ENCODE measurements at places on chromosomes 7 and 10.

GRCh38 chr10:130254662-130255061 lies 118.5 kb downstream of the GLRX3 start:
- no peak for DNase-seq

GRCh38 chr10:35092851-35093250 lies 2.7 kb upstream of the CUL2 start:
- peak; percentile 55 for DNase-seq

- DNase-seq = no peak
These were observed 69.8 kb upstream of the KCTD7 start for GRCh38 chr7:66558660-66559465.

DNA sequence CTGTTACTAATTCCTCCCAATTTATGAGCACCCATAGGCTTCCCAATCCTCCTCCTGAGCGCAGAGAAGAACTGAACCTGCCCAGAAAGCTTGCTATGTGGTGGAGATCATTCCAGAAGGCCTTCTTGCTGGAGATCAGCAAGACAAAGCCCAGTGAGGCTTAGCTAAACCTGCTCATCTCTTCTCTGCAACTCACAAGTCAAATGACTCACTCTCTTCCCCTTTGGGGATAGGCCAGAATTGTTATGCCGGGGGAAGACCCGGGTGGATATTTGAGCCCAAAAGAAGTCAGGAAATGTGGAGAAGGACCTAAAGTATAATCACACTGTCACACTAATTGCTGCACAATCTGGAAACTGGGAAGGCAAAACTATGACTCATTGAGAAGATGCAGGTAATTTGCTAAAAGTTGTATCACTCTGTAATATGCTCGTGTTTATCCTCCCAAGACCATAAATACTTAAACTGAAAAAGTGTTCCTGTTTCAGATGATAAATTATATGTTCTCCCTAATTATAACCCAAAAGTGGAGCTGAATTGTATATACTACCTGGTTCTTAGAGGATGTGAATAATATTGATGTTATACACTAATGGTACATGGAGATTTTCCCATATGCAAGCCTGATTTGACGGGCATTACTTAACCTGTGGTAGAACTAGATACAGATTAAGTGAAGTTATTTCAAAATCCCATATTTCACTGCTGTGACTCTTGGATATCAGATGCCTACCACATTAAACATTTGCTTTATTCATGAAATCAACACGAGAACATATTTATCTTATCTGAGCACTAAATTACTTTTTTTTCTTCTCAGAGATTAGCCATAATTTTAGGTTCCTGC lies 6.4 kb downstream of the NEBL start:
- DNase-seq = no peak

DNA sequence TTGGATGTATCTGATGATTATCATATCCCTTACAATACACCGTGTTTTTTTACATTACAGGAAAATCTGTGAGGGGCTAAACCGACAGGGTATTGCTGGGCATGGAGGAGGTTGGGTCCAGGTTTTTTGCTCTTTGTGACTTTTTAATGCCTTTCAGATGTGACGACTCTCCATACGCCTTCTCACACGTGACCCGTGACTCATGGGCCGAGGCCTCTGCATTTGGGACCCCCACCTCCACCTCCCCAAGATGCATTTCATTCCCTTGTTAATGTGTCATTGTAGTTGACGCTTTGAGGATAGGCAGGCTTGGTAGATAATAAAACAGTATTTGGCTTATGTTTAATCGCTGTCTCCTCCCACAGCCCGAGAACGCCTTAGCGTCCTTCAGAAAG lies 95.3 kb downstream of the CUX1 start:
- DNase-seq = no peak

DNA sequence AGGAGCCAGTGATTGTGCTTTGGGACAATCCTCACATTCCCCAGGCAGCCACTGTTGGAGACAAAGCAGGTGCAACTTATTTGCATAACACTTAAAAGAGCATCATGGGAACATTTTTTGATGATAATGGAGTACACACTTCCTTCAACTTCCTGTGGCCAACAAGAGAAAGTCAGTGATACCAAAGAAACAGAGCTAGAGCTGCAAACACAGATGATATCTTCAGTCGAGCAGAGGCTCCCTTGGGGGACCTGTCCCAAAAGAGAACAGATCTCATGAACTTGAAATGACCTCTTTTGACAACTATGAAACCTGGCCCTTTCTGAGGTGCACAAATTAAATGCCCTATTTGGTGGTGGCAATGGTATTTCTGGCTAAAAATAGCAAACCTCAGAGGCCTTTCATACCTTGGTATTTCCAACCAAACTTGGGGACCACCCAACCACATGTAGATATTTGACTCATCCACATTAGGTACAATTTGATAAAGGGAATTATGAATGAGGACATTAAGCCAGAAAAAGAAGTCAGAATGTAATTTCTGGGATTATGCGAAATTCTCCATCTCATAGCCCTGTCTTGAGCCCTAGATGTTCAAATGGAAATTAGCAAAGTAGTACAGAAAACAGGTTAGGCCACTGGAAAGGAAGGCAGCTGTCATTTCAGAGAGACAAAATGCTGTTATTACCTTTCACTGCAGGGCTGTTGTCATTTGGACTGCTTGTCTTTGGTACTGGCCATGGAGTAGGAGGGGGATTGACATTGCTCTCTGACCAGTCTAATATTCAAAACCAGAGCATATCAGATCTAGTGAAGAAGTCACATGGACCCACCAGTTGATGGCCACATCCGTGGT lies 146.2 kb downstream of the ICA1 start:
- no peak for DNase-seq

GRCh38 chr10:124131172-124131571 lies 37.8 kb upstream of the CHST15 start:
- DNase-seq = no peak

DNA sequence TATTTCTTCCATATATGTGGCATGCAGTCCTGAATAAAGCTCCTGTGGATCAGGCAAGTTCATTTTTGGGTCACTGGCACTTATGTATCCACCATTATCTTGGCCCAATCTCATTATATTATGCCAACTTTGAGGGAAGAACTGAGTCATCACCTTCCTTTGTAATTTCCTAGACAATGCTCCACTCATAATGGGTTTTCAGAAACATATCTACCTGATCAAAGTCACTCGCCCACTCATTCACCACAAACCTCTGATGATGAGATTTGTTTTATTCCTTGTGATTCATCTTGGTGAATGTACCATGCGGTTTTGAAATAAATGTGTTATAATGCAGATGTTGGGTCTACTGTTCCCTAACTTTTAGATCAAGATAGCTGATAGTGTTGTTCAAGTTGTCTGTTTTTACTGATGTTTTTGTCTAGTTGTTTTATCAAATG lies 525.8 kb downstream of the KIF20B start:
- no peak for DNase-seq

DNA sequence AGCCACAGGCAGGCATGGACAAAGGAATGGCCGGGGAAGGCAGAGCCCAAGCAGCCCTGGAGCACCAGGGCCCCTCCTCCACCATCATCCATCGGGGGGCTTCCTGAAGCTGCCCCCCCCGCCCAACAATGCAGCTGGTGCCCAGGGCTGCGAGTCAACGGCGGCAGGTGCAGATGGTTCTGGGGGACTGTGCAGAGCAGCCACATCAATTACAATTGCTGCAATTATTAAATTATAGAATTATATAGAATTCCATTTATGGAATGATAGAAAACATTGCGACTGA lies 28.3 kb downstream of the EBF3 start:
- no peak for DNase-seq

DNA sequence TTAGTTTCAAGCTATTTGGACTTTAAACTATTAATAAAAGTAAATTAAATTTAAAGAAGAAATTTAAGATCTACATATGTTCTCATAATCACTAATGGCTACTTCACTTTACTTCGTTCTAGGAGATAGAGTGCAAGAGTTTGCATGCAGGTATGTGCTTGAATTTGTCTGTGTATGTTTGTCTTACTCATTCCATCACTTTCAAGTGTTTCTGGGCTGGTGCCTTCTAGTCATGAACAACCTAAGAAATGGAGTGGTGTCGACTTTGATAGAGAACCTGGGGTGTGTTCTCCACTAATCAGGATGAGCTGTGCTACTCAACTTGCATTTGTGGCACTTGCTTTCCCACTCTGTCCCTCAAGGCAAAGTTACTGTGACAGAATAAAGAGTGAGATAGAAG lies 169.9 kb downstream of the KCND2 start:
- no peak for DNase-seq

DNA sequence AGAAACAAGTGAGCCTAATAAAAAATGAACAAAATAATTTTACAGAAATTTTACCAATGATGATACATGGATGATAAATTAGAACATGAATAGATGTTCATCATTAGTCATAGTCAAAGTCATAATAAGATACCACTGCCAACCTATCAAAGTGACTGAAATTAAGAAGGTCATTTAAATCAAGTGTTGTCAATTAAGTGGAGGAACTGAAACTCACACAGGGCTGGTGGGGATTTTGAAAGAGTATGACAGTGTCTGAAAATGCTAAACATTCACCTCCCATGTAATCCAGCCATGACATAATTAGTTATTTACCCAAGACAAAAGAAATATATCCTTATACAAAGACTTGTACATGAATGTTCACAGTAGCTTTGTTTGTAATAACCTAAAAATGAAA lies 57.1 kb upstream of the DYNC1I1 start:
- DNase-seq = peak; percentile 38

- DNase-seq = no peak
These were observed 52.3 kb downstream of the CCDC71L start for GRCh38 chr7:106608661-106609060.

DNA sequence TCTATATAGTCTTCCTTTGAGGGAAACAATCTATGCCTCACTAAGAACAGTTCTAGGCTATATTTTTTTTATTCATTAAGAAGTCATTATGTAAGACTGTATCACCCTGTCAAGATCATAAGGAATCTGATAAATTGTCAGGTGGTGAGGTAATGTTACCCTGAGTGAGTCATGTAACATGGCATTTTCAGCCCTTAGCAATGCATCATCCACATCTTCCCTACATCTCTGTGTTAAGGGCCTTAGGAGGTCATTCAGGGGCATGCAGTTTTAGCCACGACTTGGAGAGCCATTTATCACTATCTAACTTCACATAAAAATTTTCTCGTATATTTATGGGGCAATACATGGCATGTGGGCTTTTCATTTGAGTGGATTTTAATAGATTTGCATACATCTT lies 924.5 kb upstream of the MBL2 start:
- DNase-seq = no peak

GRCh38 chr10:62618576-62619412 lies 185.7 kb upstream of the ADO start:
- DNase-seq = peak; percentile 96

DNA sequence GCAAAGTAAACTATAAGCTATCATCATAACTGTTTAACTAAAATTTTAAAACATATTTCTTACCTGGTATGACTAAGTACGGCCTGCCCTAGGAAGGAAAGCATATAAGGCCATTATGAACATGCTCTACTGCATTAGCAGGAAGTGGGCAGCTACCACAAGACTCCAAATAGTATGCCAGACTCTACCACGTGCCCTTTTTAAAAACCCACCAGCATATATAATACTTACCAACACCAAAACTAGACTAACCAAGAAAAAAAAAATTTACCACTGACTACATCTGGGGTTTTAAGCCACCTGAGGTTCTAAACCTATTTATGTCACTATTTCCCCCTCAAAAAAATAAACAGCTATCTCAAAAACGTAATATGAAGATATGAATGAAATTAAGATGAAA lies 30.1 kb downstream of the NUDCD3 start:
- DNase-seq = peak; percentile 81

DNA sequence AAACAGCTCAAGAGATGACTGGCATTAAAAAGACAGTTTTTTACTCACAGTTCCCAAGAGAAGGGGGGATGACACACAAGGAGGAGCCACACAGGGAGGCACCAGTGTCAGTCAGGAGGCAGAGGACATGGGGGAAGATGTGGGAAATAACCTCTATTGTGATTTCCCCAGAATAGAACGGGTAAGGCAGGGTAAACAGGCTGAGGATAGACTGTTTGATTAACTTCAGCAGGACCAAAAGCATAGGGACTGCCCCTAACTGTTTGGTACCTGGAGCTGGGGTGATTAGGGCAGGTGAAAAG lies 60.7 kb downstream of the RAPGEF5 start:
- no peak for DNase-seq

DNA sequence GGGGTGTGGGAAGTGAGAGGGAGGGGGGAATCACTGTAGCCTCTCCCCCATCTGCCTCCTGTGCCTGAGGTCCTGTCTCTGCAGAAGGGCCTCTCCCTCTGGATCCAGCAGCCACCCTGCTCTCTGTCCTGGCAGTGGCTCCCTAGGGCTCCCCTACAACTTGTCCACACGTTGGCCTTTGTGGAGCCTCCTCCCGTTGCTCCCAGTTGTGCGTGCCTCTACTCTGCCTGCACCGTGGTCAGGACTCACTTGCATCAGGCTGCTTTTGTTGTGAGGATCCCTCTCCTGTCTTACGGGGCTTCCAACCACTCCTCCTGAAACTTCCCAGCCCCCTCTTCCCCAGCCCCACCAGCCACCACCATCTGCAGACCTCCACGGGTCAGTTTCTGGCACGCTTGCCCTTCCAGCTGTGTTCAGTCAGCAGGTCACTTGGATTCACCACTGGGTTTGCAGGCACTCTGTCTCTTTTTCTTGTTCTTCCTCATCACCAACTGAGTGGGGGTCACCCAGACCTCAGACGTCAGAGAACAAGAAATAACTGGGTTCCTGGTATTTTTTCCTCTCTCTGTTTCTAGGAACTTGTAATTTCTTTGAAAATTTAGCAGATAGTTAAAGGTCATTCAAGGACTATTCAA lies 62.3 kb downstream of the RAMP3 start:
- no peak for DNase-seq

DNA sequence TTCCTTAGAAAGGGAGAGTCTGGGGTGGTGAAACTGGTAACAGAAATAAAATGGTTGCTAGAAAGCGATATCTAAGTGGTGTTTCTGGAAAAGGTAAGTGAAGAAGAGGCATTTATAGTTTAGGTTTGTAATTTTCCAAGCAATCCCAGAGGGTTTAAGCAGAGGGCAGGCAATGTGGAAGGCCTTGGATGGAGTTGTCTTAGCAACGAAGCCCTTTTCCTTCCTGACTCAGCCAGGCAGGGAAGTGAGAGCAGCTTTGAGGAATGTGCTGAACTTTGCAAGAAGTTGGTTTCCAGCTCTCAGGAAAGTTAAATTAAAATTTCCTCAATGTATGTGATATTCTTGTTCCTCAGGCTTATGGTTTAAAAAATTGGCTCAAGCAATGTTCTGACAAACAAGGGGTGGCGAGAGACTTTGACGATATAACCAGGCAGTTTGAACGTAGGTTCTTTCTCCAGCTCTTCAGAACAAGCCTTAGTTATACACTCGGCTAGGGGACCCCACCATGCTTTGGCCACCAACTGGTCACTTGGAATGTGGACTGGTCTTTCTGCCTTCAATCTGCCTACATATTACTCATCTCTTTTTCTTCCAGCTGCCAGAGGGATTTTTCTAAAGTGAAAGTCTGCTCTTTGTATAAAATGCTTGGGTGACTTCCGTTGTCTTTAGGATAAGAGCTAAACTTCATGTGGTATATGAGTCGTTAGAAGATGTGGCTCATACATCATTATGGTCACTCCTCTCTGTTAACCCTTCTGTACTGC lies 66.9 kb upstream of the SLC25A13 start:
- no peak for DNase-seq
